Activated CD4-positive, alpha-beta T cell treated with anti-CD3 and anti-CD28 coated beads for 36 hours (primary cell): ENCODE measurements at places on chromosomes 5 and 9. TPM values are rescaled to one million over a fixed set of nuclear protein-coding genes. Genes with fewer than 3 reads are reported as not detected.

PDCD1LG2 gene
- total RNA-seq: 0.43 TPM

CAVIN4 gene
- 0.16 TPM for total RNA-seq

DNA sequence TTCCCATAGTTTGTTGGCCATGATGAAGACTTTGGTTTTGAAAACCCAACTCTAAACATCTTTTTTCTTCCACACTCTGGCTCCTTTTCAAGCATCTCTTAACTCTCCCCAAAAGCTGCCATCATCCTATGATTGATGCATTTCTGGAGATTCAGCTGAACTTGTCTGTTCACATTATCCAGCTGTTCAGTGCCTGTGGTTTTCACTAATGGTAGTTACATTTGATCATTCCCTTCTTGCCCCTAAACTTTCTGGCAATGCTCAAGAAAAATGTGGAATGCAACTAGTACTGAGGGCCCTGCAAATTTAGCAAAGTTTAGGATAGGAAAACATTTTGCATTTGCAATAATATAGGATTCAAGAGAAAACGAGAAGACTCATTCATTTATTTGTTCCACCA is 267.5 kb downstream of the ENC1 start:
- H3K4me1 ChIP-seq: no peaks in the 10 kb centered on the region
- H3K36me3 ChIP-seq: no peaks in the 10 kb centered on the region
- H3K4me3 ChIP-seq: no peak overlapping the region
- H3K27me3 ChIP-seq: peaks cover 7% of the 10 kb centered on the region

DNA sequence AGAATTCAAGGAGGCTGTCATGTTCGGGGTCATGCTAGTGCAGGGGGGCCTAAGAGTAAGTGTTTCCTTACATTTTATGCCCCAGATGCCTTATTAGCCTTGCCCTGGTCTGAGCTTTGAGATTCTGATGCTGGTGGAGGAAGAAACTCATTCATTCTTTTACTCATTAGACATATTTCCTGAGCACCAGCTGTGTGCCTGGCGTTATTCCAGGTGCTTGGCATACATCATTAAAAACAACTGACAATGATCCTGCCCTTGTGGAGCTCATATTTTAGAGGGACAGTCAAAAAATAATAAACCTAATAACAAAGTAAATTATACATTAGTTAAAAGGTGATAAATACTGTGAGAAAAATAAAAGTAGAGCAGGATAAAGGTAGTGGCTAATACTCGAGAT is 138.9 kb upstream of the SGCD start:
- no peak overlapping the region for H3K4me3 ChIP-seq
- DNase-seq: no peak

DNA sequence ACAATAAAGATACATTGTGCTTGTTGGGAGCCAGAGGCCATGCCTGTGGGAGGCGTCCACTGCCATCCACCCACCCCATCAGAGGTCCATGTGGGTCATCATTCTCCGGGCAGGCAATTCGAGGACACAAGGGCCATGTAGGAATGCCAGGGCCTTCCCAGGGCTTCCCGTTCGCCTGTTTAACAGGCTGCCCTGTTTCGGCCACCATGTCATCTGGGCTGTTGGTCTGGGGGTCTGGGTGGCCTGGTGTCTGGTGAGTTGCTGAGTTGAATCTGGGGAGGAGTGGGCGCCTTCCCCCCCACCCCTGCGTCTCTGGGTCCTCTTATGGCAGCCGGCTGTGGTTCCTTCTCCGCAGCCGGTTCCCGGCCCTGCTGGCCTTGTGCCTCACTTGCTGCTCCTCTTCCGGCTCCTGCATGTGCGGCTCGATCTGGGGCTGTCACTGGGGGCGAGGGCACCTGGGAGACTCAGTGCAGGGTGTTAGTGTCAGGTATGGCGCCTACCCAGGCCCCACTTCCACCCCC is 117.4 kb downstream of the WNK2 start:
- H3K27ac ChIP-seq: no peak overlapping the region
- H3K27me3 ChIP-seq: no peaks in the 10 kb centered on the region
- no peak for DNase-seq
- H3K36me3 ChIP-seq: no peaks in the 10 kb centered on the region
- H3K4me1 ChIP-seq: peaks cover 3% of the 10 kb centered on the region
- no peak overlapping the region for H3K4me3 ChIP-seq
